ENCODE measurements at places on chromosomes 4 and X.

GRCh38 chr4:99088023-99088449, 552 bp downstream of the ADH5 start:
- peak; percentile 54 for DNase-seq

DNA sequence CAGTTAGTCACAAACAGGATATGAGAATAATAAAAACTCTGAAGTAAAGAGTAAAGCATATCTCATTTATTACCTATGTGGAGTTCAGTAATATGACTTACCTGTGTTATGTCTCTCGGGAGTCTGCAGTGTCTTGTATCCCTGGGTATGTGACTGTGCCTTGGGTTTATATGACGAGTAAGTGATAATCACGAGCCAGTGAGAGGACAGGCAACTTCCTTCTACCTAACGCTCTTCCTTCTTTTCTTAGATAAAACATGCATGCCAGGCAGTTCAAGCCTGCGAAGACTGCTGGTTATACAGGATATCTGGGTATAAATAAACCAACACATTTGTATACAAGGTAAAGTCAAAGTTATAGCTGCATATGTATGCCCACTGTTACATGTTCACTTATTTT, at the start of gene HPGDS:
HPGDS (minus strand) TSS at position 143 of the 400 bp plus-strand sequence. CDS start 8,207 bp downstream, outside the sequence.
- DNase-seq: peak; percentile 7

DNA sequence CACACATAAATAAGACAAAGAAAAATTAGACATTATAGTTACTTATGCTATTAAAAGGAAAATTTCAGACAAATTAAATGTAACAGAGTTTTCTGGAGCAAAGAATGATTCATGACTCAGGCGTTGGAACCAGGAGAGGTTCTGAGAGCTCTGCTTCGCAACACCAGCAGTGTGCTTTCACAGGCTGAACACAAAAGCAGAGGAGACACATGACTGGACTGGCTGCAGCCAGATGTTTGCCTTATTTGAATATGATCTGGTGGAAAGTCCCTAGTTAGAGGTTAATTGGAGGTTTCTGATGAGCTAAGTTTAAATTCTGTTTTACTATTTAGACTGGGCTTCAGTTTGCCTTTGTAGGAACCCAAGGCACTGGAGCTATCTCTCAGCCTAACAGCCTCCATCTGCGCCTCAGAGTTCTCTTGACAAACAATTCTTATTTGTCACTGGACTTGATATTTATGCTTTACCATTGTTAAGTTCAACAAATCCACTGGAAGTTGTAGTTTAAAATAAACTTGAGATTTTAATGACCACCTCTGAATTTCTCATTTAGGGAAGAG, 16.2 kb downstream of the BOD1L1 start:
- DNase-seq: no peak

- DNase-seq: peak; percentile 46
Measured at GRCh38 chr4:156771171-156771837, 200.3 kb downstream of the PDGFC start.

GRCh38 chr4:3483471-3483921, 20.4 kb downstream of the DOK7 start:
- no peak for DNase-seq

DNA sequence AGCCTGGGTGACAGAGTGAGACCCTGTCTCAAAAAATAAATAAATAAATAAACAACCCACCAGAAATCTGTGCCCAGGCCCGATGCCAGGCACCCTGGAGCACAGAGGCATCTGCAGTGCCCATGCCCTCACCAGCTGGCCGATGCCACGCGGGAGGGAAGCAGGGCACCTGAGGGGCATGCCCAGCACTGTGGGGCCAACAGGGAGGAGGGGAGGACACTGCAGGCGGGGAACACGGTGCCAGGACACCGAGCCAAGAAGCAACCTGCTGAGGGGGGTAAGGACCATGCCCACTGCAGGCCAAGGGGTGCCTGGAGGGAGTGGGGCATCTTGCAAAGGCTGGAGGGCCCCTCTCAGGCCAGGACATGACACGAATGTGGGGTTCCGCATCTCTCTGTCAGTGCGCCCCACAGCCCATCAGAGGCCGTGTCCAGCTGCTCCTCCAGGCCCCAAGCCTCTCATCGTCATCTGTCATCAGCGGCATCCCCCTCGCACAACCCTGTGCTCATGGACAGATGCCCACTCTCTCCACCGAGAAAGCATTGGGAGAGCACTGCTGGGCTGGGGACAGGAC, 13.3 kb upstream of the DUSP9 start:
- DNase-seq: no peak

- DNase-seq: no peak
Measured at GRCh38 chr4:174193438-174194374, 89.8 kb downstream of the FBXO8 start.

DNA sequence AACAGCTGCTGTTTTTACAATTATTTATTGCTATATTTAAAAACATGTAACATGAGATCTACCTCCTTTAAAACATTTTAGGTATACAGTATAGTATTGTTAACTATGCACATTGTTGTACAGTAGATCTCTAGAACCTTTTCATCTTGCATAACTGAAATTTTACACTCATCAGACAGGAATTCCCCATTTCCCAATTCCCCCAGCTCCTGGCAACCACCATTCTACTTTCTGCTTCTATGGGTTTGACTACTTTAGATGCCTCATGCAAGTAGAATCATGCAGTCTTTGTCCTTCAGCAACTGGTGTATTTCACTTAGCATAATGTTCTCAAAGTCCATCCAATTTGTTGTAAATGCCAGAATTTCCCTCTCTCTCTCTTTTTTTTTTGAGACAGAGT, 9.7 kb upstream of the LSM6 start:
- DNase-seq: no peak

Measured in putamen (tissue), 1 donor.